8988T (cell line): ENCODE measurements at places on chromosomes 1 and 21.

DNA sequence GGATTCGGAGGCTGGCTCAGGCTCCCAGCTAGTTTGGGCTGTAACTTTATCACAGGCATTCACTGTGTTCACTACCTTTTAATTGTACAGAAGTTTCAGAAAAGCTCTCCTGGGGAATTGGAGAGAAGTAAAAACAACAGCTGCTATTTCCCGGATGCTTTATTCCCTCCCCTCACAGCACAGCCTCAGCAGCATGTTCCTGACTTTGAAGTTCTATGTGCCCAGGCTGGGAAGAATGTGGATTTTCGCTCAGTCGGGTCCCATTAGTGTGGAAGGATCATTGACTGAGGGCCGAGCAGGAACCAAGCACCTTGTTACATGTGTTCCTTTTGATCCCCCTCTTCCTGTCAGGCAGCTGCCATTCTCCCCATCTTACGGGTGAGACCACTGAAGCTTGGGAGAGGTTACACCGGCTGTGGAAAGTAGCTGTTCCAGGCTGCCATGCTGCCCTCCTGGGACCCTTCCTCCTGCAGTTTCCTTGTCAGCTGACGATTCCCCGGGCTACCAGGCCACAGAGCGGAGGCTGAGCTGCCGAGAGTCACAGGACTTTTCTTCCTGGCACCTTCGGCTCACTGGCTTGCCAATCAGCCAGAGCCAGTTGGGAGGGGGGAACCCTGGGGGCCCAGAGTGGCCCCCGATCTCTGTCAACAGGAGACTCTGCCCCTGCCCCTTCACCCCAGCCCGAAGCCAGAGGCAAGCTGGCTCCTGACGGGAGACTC is 223.1 kb upstream of the TMEM51 start:
- DNase-seq = no peak

GRCh38 chr1:184324972-184325371 is 61.9 kb upstream of the C1orf21 start:
- DNase-seq = no peak

DNA sequence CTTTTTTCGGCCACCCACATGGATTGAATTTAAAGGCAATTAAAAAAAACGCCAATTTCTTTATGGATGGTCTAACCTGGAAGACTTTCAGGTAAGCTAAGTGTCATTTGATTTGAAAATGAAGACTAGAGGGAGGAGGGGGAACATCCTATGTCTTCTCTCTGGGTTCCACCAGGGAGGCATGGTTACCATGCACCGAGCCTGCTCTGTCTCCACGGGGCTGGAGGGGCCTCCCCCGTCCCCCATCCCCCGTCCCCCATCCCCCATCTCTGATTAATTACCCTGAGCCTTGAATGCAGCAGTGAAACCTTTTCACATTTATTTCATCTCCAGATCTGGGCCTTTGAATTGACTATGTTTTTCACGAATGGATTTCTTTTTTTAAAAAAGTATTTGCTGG is 135.1 kb downstream of the TLR5 start:
- no peak for DNase-seq

DNA sequence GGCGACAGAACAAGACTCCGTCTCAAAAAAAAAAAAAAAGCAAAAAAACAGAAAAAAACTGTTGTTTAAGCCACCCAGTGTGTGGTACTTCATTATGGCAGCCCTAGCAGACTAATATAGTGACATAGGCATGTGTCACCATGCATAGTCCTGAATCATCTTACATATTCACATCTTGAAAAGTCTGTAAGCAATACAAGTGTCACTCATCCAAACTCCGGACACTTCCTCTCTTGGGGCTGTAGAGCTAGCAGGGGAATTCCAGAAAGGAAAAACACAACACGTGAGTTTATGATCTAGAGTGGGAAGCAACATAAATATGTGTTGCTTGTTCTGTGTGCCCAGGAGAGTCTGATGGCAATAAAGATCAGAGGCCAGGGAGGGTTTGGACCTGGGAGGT is 81.6 kb upstream of the KCNE2 start:
- DNase-seq = no peak

DNA sequence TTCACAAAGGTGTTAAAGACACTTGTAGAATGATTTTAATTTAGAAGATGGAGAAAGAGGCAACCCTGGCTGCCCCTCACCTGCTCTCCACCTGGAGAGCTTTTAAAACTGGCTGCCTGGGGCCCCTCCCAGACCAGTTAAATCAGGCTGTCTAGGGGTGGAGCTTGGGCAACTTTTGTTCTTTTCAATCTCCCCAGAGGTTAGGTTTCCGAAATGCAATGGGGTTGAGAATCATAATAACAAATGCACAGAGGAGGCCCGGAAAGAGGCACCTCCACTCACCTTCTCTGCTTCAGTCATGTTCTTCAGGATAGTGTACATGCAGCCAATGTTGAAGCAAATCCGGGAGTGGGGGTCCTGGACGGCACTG is 400 bp downstream of the NCF2 start:
- DNase-seq = no peak

DNA sequence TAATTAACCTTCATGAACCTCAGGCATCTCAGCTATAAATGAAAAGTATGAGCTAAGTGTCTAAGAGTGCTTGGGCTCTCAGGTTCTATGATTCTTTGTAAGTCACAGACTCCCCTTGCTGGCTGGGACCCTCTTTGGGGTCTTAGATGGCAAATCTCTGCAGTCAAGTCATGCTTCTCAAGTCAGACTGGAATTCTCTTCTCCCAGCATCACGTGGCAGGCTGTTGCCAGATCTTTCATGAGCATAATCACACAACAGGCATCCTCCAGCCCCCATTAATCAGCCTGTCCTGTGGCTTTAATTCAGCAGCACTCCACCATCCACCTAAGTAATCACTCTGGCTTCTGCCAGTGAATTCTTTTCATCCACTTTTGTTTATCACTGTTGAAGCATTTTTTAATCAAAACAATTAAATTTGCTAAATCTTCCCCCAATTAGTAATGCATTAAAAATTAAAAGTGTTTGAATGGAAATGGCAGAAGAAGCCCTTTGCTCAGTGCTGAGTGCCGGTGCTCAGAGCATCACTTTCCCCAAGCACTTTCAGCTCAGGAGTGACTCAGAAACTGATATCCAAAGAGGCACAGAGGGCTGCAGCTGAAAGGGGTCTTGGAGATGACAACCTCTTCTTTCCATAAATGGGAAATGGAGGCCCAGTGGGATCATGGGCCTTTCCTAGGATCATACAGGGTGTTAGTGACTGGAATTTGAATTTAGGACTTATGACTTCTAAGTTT is 50.2 kb downstream of the C8A start:
- DNase-seq = no peak

GRCh38 chr1:83725735-83726360 is 273.1 kb downstream of the TTLL7 start:
- DNase-seq = no peak

GRCh38 chr1:99271249-99271648 is 7.0 kb downstream of the PLPPR4 start:
- no peak for DNase-seq

GRCh38 chr1:39410915-39411436 is 80.5 kb upstream of the BMP8A start:
- DNase-seq = peak; percentile 27

GRCh38 chr1:104945406-104945805 is 1195.7 kb downstream of the AMY1C start:
- DNase-seq = no peak

GRCh38 chr1:174639461-174639860 is 191.7 kb downstream of the GPR52 start:
- no peak for DNase-seq

- DNase-seq = no peak
Observed at GRCh38 chr1:182003025-182003725, 58.3 kb downstream of the ZNF648 start.

DNA sequence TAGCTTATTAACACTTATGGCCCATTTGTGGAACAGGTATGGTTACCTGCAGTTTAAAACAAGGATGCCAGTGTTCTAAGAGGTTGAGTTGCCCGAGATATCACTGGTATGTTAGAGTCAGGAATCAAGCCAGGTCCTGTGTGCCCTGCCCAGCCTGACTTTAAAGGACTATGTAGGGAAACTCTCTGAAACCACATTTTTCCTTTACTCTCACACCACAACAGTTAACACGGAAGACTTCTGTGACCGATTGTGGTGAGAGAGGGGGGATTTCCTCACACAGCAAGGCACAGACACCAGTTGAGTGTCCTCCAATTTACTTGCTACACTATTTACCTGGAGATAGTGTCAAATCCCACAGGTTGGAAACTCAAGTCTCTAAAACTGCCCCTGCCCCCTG is 47.8 kb downstream of the UCK2 start:
- no peak for DNase-seq

GRCh38 chr1:226476648-226477319 is 68.9 kb upstream of the PARP1 start:
- no peak for DNase-seq

DNA sequence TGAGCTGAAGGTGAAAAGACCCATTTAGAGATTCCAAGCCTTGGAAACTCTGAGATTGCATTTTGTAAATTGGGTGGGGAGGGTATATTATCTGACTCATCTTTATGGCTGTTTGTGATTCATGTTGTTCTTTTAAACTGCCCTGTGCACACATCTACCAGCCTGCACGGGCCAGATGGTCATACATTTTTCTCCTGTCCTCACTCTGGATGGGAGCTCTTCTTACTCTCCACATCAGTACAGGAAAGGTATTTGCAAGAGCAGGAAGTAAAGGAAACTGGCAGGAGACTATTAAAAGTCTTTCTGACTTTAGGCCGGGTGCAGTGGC is 14.3 kb upstream of the NMNAT2 start:
- DNase-seq = no peak

- no peak for DNase-seq
Observed at GRCh38 chr1:228204958-228205357, 2.9 kb upstream of the OBSCN start.

DNA sequence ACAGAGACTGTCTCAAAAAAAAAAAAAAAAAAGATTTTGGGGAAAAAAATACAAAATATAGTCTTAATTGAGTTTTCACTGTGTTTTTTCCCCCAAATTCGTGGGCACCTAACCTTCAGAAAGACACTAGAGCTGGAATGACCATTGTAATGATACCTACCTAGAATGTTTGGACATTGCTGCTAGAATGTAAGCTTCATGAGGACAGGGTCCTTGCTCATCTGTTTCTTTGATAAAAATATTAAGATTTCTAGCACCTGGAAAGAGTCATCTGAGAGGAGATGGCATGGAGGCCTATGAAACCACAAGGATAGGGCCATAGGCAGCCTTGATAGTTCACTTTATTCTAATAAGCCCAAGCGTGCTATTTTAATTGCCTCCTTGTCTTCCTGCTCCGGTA is 6.5 kb downstream of the LRRC8D start:
- DNase-seq = no peak

DNA sequence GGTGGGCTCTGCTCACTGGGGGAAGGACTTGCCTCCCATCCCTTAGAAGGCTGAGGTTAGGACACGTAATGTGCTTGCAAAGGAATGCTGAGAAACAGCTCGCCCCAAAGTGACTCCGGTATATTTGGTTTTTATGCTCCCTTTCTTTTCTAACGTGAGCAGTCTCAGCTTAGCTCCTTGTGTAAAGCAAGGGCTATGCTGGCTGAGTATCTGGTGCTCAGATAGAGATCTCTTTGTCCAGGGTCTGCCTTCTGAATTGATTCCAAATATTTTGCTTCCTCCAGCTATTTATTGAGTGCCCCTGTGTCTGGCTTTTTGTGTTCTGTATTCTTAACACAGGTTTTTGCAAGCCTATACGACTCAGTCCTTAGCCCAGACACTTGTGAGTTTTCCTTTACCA is 94.5 kb upstream of the ARTN start:
- DNase-seq = no peak

DNA sequence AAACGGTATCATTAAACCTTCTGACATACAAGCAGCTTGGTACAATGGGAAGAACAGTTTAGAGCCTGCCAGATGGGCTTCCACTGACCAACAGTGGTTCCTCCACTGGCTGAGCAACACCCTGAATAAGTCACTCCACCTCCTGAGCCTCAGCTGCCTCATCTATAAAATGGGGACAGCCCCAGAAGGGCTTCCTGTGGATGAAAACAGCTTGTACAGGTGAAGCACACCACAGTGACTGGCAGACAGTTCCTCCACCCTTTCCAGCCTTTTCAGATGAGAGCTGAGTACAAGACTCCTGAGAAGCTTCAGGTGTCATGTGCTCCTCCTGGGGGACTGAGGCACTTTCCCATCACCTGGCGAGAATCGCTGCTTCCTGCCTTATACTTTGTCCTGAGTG is 2.1 kb downstream of the CAPZB start:
- DNase-seq = no peak

DNA sequence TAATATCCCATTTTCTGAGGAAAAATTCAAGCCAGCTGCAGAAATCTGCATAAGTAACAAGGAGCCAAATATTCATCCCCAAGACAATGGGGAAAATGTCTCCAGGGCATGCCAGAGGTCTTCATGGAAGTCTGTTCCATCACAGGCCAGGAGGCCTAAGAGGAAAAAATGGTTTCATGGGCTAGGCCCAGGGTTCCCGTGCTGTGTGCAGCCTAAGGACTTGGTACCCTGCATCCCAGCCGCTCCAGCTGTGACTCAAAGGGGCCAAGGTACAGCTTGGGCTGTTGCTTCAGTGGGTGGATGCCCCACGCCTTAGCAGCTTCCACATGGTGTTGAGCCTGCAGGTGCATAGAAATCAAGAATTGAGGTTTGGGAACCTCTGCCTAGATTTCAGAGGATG is 173.5 kb downstream of the LMX1A start:
- no peak for DNase-seq

- no peak for DNase-seq
Observed at GRCh38 chr1:55746710-55747109, 531.5 kb upstream of the USP24 start.

DNA sequence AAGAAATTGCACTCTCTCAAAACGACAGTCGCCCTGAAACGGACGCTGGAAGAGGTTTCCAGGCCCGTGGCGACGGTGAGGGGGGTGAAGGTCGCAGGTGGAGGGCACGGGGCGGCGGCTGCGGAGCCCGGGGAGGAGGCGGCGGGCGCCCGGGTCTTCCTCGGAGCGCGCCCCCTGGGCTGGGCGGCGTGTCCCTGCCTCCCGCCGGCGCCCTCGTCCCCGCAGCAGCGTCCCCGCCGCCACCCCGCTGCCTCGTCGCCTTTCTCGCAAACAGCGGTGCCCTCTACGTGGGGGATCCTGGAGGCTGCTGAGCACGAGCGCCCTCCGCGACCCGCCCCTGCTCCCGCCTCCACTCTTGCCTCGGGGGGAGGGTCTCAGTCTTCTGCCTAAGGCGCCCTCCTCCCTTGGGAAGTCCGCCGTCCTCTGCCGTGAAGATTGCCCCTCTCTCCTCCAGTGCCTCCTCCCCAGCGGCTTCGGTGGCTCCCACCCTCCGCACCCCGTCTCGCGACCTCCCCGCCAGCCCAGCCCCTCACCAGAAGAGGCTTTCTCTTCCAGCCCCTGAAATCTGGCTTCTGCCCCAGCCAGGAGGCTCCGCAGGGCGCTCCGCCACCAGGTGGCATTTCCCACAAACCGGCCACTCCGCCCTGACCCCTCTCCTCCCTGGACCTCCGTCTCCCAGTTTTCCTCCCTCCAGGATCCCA is 227.4 kb downstream of the SDCCAG8 start:
- DNase-seq = no peak

DNA sequence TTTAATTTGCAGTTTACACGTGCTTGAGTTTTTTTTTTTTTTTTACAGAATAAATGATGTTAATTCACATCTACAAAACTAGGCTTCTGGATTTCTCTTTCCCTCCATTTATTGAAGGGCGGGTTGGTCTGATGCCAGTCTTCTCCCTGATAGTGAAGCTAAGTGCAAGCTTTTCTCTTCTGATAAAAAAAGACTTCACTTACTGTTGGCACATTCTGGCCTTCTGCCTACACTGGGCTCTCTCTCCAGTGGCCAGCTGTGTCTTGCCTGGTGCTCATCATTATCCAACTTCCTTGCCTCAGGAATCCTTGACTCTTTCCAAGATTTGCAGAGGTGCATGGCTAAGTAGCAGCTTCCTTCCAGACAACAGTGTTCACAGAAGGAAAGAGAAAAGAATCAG is 7.6 kb upstream of the RAP1A start:
- no peak for DNase-seq
